ENCODE measurements at places on chromosomes 12 and 14.

- no peak for DNase-seq
Measured at GRCh38 chr12:20701106-20701505, 6.0 kb downstream of the SLCO1C1 start.

GRCh38 chr12:42761601-42762350 is 172.2 kb upstream of the PRICKLE1 start:
- no peak for DNase-seq

DNA sequence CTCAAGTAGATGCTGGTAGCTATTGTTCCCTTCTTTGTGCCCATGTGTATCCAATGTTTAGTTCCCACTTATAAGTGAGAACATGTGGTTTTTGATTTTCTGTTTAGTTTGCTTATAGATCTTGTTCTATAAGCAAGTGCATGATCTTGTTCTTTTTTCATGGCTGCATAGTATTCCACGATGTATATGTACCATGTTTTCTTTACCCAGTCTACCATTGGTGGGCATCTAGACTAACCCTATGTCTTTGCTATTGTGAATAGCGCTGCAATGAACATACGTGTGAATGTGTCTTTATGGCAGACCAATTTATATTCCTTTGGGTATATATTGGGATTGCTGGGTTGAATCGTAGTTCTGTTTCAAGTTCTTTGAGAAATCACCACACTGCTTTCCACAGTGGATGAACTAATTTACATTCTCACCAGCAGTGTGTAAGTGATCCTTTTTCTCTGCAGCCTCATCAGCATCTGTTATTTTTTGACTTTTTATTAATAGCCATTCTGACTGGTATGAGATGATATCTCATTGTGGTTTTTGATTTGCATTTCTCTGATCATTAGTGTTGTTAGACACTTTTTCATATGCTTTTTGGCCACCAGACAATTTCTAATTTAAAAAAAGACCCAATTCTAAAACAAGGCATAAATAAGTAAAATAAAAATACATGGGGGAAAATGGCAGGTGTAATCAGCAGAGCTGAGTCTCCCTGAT is 50.6 kb downstream of the CPM start:
- DNase-seq: no peak

- DNase-seq: no peak
Measured at GRCh38 chr12:53980802-53981496, 4.0 kb upstream of the HOXC10 start.

- DNase-seq: no peak
Measured at GRCh38 chr14:36997843-36998242, 174.6 kb downstream of the SLC25A21 start.

- DNase-seq: no peak
Measured at GRCh38 chr12:111318450-111318849, 50.4 kb downstream of the PHETA1 start.

- DNase-seq: no peak
Measured at GRCh38 chr12:14937014-14937413, 1.3 kb downstream of the ERP27 start.

DNA sequence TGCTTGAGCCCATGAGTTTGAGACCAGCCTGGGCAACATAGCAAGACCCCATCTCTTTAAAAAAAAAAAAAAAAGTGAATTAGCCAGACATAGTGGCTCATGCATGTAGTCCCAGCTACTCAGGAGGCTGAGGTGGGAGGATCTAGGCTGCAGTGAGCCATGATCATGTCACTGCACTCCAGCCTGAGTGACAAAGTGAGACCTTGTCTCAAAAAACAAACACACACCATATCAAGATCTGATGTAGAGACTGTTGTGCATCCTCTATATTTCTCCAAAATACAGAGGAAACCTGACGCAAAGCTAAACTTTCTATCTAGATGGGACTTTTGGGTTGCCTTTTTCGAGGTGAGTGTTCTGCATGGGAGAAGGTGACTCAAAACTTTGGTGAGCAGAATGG is 77.4 kb upstream of the SLC8A3 start:
- DNase-seq: no peak

GRCh38 chr12:111469401-111469800 is 63.7 kb downstream of the SH2B3 start:
- no peak for DNase-seq

- no peak for DNase-seq
Measured at GRCh38 chr12:107179871-107180270, 86.5 kb upstream of the CRY1 start.

GRCh38 chr14:101357559-101358319 is 203.6 kb upstream of the DIO3 start:
- no peak for DNase-seq

GRCh38 chr12:113097716-113098440 is 37.7 kb downstream of the RASAL1 start:
- no peak for DNase-seq

DNA sequence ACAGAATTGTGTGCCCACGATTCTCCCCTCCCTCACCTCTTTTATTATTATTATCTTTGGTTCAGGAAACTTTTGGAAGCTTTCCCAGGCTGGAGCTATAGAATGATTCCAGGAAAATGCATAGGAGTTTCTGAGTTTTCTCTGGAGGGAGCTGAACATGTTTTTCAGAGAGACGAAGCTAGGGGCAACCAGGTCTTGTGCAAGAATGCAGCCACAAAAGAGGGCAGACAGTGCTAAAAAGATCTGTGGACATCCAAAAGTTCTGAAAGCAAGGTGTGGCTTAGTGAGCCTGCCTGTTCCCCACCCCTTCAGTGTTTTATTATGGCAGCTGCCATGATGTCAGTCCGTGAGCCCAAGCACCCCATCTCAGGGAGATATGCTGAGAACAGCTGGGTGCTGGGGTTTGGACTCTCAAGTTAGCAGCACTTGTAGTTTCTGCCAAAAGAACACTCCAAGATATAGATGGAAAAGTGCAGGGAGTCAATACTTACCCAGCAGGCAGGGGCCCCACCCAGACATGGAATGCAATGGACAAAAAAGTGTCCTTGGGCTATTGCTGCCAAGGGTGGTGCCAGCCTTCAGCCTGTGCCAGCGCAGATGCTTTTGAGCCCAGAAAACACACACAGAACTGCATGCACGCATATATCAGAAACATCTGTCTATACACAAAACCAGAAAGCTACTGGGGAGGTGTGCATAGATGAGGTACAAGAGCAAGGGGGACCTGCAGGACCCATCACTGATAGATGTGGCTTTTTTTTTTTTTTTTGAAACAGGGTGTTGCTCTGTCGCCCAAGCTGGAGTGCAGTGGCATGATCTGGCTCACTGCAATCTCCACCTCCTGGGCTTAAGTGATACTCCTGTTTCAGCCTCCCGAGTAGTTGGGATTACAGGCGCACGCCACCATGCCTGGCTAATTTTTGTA is 17.0 kb upstream of the IRF2BPL start:
- no peak for DNase-seq

- DNase-seq: no peak
Measured at GRCh38 chr12:39355841-39356240, 87.1 kb downstream of the KIF21A start.

DNA sequence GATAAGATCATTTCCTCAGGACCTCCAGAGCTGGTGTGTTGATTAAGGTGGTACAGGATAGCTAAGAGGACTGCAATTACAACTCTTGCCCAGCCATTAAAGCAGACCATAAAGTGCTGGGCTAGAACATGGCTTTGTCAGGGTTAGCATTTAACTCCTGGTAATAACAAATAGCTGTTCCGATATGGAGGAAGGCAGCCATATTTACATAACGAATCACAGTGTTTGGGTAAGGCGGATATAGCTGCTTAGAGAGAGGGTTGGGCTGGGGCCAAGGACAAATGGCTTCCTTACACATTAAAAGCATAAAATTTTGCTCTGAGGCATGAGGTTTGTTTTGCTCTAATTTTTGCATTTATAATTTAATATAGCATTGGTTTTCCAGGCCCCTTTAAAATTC is 297.7 kb upstream of the DDHD1 start:
- no peak for DNase-seq

DNA sequence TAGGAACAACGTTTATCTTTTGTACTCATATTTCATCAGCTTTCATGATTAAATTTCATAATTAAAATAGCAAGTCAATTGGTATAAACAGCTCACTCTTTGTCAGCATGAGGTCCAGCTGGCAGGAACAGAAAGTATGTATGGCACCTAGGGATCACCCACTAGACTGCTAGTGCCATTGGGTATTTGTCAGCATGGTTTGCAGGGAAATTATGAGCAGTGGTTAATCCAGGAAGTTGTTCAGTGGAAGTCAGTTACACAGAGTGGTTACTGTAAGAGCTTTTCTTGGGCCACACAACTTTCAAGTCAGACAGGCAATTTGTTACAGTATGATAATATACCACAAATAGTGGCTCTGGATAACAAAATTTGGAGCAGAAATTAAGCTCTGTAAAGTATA is 340.3 kb upstream of the RGS6 start:
- DNase-seq: no peak

GRCh38 chr12:122063694-122064024 is 14.9 kb upstream of the MLXIP start:
- DNase-seq: no peak

DNA sequence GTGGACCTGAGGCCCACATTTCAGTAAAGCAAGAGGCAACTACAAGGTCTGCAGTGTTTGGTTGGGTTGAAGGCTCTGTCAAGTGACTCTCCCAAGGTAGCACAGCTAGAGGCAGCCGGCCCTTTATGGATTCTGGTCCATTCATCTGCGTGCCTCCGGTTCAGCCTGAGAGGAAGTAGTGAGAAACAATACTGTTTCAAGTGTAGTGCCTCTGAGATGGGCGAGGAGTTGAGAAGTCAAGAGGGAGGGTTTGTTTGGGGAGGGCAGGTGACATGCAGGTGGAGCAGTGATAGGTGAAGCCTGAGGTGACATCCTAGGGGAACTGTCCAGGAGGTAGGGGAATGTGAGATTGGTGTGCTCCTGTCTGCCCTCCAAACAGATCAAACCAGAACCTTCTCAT is 933.5 kb downstream of the VRK1 start:
- no peak for DNase-seq

DNA sequence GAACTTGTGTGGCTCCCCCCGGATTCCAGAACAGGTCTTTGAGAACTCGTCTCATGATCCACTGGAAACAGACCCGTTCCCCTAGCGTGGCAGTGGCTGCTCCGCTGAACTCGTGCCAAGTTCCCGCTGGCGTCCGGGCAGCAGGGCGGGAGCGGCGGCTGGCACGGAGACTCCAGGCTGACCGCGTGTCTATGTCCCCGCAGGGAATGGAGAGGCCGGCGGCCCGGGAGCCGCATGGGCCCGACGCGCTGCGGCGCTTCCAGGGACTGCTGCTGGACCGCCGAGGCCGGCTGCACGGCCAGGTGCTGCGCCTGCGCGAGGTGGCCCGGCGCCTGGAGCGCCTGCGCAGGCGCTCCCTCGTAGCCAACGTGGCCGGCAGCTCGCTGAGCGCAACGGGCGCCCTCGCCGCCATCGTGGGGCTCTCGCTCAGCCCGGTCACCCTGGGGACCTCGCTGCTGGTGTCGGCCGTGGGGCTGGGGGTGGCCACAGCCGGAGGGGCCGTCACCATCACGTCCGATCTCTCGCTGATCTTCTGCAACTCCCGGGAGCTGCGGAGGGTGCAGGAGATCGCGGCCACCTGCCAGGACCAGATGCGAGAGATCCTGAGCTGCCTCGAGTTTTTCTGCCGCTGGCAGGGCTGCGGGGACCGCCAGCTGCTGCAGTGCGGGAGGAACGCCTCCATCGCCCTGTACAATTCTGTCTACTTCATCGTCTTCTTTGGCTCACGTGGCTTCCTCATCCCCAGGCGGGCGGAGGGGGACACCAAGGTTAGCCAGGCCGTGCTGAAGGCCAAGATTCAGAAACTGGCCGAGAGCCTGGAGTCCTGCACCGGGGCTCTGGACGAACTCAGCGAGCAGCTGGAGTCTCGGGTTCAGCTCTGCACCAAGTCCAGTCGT is 1.5 kb downstream of the APOLD1 start:
- no peak for DNase-seq

GRCh38 chr12:81759190-81760051 is at the start of gene PPFIA2:
PPFIA2 (minus strand) TSS chr12:81759350.
- no peak for DNase-seq

DNA sequence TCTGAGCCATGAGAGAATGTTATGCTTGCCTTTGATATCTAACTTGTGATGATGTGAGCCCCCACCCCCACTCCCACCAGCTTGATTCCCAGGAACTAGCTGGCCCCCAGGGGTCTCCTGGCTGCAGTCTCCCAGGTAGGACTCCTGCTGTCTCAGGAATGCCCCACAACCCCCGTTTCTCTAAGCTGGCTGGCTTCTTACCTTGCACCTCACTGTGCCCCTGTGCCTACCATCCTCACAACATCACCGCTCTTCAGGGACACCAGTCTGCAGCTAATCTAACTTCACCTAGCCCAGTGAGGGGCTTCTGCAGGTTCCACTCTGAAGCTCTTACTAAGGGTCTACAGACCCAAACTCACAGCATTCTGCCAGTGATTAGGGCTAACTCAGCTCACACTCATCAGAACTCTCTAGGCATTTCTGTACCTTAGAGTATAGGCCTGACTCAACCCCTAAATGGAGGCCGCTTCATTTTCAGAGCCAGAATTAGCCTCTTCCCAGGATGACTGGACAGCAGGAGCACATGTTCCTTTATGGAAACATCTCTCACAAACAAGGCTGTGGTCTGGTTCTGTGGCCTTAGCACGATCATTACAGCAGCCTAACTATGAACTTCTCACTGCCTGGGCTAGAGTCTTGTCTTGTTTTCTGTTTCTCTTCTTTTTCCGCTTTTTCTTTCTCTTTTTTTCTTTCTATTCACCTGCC is 72.8 kb upstream of the IFNG-AS1 start:
- DNase-seq: no peak

DNA sequence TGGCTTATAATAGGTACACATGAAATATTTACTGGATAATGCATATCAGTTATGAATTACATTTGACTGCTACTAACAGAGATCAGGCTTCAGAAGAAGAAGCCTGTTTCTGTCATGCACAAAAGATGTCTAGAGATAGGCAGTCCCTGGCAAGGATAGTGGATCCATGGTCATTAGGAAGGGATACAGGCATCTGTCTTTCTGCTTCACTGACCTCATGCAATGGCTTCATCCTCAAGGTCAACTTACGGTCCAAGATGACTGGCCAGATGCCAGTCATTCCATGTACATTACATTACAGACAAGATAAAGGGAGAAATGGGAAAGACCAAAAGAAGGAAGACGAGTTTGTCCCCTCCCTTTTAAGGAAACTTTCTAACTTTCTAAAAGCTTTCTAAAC is 94.0 kb downstream of the NUAK1 start:
- no peak for DNase-seq

GRCh38 chr12:14567351-14568162 is at the start of gene PLBD1:
PLBD1 (minus strand) TSS chr12:14567883; CDS start chr12:14567696, 187 bp downstream.
- no peak for DNase-seq

DNA sequence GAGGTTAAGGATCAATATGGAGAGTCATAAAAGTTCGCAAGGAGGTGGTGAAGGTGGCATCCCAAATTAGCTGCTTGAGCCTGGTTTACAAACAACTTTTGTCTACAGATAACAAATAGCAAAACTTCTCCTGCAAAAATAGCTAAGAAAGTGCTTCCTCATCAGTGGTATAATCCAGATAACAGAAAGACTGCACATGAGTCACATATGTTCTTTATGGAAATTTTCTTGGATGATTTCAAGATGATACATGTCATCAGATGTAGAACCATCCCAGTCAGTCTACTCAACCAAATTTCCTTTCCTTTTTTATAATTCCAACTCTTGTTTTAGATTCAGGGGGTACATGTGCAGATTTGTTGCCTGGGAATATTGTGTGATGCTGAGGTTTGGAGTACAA is 133.0 kb downstream of the BTG1 start:
- DNase-seq: no peak

GRCh38 chr12:70121562-70121961 is 121.7 kb upstream of the CNOT2 start:
- no peak for DNase-seq

GRCh38 chr12:110254971-110255540 is 26.0 kb upstream of the ATP2A2 start:
- no peak for DNase-seq

- DNase-seq: no peak
Measured at GRCh38 chr14:28709571-28710305, 56.8 kb upstream of the FOXG1 start.
